EH (cell line): ENCODE measurements at places on chromosomes 16 and 17.

DNA sequence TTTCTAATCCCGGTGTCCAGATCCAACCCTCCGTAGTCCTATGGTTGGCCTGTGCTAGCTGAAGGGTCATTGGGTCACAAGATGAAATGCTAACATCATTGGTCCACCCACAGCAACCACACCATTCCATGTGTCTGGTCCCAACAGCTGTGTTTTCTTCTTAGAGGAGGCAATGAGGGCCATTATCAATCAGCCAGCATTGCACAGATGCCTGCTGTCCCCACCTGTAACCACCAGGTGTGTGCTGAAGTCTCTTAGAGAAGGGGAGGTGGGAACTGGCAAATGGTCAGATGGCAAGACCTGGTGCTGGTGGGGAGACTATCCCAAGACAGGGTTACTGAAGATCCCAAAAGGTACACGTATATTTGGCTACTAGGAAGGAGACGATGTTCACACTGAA is 37.4 kb downstream of the HIC1 start:
- no peak for DNase-seq

DNA sequence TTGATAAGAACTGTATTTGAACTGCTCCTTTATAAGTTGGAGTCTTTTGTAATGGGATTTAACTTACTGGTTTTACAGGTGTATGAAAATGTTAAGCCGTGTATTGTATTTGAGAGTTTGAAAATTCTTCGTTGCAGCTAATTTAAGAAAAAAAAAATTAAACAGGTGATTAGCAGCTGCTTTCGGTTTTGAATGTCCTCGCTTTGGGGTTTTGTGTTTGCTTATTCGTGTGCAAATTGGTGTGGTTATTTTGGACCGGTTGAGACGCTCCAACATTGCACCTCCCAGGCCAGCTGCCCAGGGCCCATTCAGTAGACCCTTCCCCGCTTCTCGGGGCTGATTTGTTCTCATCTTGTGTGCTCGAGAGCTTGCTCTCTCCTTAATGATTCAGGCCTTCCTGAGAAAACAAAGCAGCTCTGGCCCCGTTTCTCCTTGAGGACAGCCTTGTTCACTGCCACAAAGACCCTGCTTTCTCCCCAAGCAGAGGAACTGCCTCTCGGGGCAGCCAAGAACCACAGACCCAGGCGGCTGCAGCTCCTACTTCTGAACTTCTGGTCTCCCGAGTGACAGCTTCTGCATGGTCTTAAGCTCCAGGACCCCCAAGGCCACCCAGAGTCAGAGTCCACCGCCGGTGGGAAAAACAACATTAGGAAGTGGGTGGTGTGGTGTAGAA is 100.5 kb downstream of the MSI2 start:
- no peak for DNase-seq

DNA sequence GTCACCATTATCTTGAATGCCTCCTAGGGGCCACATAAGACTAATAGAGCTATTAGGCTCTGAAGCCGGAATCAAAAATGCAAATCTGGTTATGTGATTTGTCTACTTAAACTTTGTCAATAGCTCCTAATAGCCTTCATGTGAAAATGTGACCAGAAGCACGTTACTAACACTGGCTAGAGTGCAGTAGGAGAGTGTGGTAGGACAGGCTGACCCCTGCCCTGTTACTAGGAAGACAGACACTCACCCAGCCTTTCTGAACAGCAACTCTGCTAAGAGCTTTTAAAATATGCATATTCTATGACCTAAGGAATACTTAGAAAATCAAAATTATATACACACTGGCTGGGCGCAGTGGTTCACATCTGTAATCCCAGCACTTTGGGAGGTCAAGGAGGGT is 26.3 kb downstream of the CENPV start:
- no peak for DNase-seq

GRCh38 chr17:41785091-41785858 is 1.2 kb downstream of the JUP start:
- DNase-seq, result no peak

DNA sequence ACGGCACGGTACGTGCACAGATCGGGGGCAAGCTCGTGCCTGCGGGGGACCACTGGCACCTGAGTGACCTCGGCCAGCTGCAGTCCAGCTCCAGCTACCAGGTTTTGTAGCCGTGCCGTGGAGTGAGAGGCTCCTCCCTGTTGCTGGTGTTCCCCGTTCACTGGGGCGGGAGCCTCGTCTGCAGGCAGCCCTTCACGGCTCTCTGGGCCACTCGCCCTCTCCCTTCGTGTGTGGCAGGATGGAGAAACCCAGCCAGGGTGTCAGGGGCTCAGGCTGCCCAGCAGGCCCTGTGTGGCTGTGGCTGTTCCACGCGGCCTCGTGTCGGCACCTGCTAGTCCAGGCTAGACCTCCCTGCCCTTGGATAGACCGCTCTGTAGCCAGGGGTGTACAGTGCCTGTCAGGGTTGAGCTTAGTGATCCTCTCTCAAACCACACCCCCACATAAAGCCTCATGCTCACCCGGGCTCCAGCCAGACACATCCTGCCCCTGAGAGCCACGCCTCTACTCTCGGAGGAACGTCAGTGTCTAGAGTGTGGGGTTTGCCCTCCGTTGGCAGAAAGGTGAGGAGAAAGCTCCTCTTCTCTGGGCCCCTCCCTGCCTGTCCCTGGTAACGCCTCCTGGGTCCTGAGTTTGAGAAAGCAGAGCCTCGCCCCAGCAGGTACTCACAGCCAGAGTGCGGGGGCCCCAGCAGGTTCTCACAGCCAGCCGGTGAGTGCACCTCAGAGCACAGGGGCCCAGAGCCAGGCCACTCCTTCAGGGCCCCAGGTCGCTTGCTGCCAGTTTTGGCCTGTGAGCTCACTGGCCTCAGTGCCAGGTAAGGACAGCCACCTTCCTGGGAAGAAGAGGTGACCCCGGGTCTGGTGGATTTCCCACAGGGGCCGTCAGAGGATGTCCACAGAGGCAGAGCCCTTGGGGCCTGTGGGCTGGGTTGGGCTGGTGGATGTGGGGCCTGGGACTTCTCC is 27.7 kb downstream of the NME3 start:
- no peak for DNase-seq

GRCh38 chr17:6938637-6939036 is 57.2 kb upstream of the ALOX12 start:
- no peak for DNase-seq

GRCh38 chr17:32223703-32224102 is 41.9 kb upstream of the RHBDL3 start:
- no peak for DNase-seq

DNA sequence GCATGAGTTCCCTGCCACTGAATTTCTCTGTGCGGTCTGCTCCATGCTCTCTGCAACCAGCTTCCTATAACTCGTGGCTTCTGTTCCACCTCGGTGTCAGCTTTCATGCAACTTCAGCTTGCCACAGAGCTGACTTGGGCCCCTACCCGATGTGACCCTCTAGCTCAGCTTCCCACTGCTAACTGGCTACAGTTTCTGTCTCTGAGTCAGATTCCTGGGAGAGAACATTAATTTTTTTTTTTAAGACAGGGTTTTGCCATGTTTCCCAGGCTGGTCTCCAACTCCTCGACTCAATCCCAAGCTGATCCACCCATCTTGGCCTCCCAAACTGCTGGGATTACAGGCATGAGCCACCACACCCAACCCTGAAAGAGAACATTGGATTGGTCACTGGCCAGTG is 35.5 kb upstream of the PSMD7 start:
- DNase-seq, result no peak

DNA sequence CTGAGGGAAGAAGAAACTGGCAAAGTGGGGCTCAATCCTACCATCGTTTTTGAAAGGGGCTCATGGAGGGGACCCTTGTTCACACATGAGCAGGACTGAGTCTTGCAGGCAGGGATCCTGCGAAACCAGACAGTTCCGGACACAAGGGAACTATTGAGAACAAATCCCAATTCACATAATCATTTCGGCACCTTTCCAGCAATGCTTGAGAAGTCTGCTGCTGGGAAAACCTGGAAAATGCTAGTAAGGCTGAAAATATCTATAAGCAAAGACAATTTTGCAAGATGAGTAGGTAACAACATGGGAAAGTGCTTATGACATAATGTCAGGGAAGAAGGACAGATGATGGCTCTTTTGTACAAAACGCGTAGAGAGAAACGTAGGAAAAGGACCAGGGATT is 52.1 kb upstream of the BPTF start:
- peak; percentile 7 for DNase-seq

- DNase-seq, result no peak
Measured at GRCh38 chr17:39794249-39794970, 56.7 kb downstream of the GRB7 start.

GRCh38 chr16:55532227-55532626 is 23.4 kb downstream of the LPCAT2 start:
- DNase-seq, result no peak

- DNase-seq, result no peak
Measured at GRCh38 chr17:37286430-37286829, 89.4 kb upstream of the C17orf78 start.

GRCh38 chr16:71214746-71215381 is 15.7 kb downstream of the HYDIN start:
- DNase-seq, result peak; percentile 4

DNA sequence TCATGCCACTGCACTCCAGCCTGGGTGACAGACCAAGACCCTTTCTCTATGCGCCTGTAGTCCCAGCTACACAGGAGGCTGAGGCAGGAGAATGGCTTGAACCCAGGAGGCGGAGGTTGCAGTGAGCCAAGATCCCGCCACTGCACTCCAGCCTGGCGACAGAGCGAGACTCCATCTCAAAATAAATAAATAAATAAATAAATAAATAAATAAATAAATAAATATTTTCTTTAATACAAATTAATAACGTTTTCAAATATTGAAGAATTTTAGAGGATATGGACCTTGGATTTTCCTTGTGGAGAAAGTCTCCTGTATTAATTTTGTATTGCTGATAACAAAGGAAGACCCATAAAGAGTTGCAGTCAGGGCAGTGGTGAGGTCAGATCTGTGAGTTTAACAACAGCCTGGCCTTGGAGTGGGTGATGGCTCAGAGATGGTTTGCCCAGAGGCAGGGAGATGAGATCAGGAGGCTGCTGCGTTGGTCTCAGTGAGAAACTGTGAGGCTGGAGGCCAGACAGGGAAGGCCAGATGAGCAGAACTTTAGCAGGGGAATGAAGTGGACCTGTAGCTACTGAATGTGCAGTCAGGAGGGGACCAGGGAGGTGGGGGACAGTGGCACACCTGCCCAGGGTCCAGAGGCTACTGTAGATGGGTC is 4.4 kb upstream of the ASGR1 start:
- no peak for DNase-seq

- DNase-seq, result no peak
Measured at GRCh38 chr16:11511328-11511727, 75.4 kb downstream of the LITAF start.

DNA sequence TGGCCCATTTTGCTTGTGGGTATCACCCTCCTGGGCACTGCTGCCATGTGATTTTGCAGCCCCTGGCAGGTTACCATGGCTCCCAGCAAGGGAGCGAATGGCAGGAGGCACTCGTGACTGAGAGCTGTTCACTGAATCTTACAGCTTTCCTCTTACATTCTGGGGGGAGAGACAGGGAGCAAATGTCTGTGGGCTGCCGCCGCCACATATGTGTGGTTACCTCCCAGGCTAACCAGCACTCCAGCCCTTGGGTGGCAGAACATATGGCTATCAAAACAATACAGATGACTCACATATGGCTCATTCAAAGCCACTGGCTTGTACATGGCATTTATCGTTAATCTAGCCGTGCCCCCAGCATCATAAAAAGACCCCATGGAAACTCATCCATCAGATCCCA is 19.8 kb downstream of the GTF3C1 start:
- peak; percentile 88 for DNase-seq

DNA sequence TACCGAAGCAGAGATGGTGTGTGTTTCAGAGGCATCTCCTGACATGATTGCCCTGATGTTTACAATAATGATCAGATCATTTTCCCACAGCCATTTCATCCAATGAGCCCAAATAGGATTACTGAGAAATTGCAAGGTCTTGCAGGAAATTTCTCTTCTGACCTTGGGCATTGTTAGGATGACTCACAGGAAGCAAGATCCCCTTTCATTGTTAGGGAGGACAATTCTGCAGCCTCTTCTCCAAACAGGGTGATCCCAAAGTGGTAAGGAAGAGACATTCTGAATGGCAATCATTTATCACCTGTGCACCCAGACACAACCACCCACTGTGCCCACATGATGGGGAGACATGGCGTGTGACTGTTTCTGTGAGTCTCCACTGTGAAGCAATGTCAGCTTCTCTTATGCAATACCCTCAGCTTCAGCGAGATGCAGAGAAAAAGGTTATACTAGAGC is 306.7 kb upstream of the XYLT1 start:
- peak; percentile 83 for DNase-seq

DNA sequence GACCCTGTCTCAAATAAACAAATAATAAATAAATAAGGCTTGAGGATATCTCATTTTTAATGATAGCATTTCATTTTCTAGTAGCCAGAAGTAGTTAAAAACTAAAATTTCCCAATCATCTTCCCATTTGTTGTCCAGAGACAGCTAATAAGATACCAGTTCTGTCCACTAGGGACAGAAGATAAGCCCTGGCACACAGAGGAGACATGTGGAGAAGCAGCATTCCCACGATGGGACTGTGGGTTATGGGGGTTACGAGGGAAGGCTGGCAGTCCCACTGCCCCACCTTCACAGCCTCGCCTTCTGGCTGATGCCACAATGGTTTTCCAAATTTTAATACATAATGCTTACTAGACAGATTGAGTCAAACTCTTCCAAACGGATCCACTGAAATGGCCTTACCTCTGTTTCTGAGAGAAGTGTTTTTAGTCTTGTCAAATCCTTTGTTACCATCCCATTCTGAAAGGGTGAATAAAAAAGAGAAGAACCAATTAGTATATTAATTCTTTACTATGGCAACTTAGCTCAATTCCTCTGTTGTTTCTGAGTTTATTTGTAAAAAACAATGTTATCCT is 44.2 kb downstream of the HELZ start:
- peak; percentile 13 for DNase-seq

GRCh38 chr16:74563828-74564263 is 43.1 kb downstream of the GLG1 start:
- DNase-seq, result peak; percentile 67

DNA sequence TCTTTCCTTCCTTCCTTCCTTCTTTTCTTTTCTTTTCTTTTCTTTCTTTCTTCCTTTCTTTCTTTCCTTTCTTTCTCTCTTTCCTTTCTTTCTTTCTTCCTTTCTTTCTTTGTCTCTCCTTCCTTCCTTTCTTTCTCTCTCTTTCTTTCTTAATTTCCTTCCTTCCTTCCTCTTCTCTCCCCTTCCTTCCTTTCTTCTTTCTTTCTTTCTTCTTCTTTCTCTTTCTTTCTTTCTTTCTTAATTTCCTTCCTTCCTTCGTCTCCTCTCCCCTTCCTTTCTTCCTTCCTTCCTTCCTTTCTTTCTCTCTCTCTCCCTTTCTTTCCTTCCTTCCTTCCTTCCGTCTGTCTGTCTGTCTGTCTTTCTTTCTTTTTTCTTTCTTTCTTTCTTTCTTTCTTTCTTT is 1446.5 kb upstream of the GOT2 start:
- DNase-seq, result no peak
